ENCODE measurements at places on chromosomes 12 and 14. TPM values are rescaled to one million over a fixed set of nuclear protein-coding genes. Genes with fewer than 3 reads are reported as not detected.

Gene ATL1
- total RNA-seq, result 1.5 TPM

DNA sequence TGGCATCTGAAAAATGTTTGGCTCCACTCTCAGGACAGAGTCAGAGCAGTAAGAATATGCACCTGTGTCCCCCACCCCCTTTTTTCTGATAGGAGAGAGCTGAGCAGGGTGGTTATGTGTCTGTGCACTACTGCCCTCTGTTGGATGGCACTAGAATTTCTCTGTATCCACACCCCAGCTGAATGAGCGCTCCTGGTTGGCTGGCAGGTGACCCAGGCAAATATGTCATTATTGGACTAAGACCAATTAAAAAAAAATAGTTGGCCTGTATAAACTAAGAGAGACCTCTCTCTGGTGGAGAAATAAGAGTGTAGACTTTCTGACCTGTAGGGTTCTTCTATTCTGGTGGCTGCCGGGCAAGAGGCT, 107.0 kb downstream of the PTCSC3 start:
- H3K36me3 ChIP-seq, result no peaks in the 10 kb centered on the region
- no peak overlapping the region for H3K4me3 ChIP-seq
- no peak for DNase-seq
- H3K27me3 ChIP-seq, result peaks cover 18% of the 10 kb centered on the region
- no peaks in the 10 kb centered on the region for H3K4me1 ChIP-seq
- H3K27ac ChIP-seq, result no peak overlapping the region

- H3K36me3 ChIP-seq, result peaks cover 7% of the 10 kb centered on the region
- H3K27ac ChIP-seq, result peak overlapping the region; percentile 93
- no peaks in the 10 kb centered on the region for H3K27me3 ChIP-seq
- H3K4me1 ChIP-seq, result peaks cover 19% of the 10 kb centered on the region
These were observed 846 bp downstream of the BRMS1L start for GRCh38 chr14:35826952-35827416.

GRCh38 chr12:89139390-89139789, 212.9 kb downstream of the DUSP6 start:
- H3K4me3 ChIP-seq, result no peak overlapping the region
- H3K27ac ChIP-seq, result no peak overlapping the region
- H3K36me3 ChIP-seq, result peaks cover 5% of the 10 kb centered on the region
- no peak for DNase-seq

DNA sequence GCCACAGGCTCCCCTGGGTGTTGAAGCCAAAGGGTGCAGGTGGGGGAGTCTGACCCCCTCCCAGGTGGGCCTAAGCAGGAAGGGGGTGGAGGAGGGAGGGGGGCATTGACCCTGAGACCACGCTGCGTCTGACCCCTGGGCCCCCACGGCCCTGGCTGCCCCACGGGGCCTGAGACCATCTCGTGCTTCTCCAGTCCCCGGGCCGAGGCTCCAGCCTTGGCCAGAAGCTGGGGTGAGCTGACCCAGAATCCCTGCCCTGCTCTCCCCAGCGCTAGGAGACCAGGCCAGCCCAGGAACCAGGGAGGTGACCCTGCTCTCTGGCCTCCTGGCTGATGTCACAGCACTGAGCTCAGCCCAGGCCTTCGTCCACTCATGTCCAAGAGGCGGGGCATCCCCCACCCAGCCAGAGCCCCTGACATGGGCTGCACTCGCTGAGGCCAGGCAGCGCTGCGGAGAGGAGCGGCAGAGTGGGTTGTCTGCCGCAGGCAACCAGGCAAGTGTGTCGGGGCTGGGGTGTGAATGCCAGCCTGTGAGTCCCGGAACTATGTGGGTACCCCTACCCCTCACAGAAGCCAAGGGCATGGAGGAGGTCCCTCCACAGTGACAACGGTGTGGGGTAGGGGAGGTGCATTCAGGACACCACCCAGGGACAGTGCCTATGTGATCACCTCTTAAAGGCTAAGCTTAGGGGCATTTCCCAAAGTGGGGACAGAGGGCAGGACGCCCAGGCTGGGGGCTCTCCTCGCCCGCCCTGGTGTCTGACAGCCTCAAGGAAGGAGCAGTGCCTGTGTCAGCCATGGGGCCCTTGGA, 6.3 kb downstream of the TRMT61A start:
- no peak overlapping the region for H3K4me3 ChIP-seq
- H3K4me1 ChIP-seq, result peaks cover 4% of the 10 kb centered on the region
- no peak overlapping the region for H3K27ac ChIP-seq
- H3K27me3 ChIP-seq, result peaks cover 1% of the 10 kb centered on the region
